ENCODE measurements at places on chromosomes 12 and 14.
A peak's percentile ranks its signal among the peaks of the same experiment; 100 is the strongest.

- no peak for DNase-seq
These were observed 51.3 kb downstream of the SLC6A12 start for GRCh38 chr12:162467-163307.

- DNase-seq: no peak
These were observed 29.3 kb upstream of the EIF5 start for GRCh38 chr14:103304706-103305105.

GRCh38 chr14:68306265-68306933 is 486.5 kb downstream of the ZFP36L1 start:
- no peak for DNase-seq

GRCh38 chr14:40417777-40418401 is 985.7 kb upstream of the FBXO33 start:
- peak; percentile 0 for DNase-seq
